ENCODE measurements at places on chromosomes 1 and 21.

GRCh38 chr1:101453844-101454243 lies 217.0 kb downstream of the S1PR1 start:
- DNase-seq, result no peak

GRCh38 chr1:151133018-151133806 lies 13.2 kb downstream of the SEMA6C start:
- DNase-seq, result no peak

DNA sequence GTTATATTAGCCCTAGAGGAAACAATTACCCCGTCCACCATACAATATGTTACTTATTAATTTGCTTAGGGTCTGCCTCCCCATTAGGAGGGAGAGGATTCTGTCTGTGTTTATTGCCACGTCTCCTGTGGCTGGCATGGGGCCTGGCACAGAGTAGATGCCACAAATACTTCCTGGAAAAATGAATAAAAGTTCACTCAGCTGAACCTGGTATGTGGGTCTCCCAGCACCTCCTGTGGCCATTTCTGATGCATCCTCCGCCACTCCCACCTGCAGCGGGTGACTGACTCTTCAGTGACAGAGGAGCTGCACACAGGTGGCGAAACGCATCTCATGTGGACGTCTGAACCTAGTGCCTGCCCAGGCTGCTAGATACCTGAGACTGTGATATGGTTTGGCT lies 112.7 kb downstream of the CLIC6 start:
- no peak for DNase-seq

GRCh38 chr1:9106286-9106685 lies 22.6 kb downstream of the GPR157 start:
- no peak for DNase-seq

GRCh38 chr1:173168941-173169340 lies 38.2 kb downstream of the TNFSF4 start:
- peak; percentile 23 for DNase-seq

DNA sequence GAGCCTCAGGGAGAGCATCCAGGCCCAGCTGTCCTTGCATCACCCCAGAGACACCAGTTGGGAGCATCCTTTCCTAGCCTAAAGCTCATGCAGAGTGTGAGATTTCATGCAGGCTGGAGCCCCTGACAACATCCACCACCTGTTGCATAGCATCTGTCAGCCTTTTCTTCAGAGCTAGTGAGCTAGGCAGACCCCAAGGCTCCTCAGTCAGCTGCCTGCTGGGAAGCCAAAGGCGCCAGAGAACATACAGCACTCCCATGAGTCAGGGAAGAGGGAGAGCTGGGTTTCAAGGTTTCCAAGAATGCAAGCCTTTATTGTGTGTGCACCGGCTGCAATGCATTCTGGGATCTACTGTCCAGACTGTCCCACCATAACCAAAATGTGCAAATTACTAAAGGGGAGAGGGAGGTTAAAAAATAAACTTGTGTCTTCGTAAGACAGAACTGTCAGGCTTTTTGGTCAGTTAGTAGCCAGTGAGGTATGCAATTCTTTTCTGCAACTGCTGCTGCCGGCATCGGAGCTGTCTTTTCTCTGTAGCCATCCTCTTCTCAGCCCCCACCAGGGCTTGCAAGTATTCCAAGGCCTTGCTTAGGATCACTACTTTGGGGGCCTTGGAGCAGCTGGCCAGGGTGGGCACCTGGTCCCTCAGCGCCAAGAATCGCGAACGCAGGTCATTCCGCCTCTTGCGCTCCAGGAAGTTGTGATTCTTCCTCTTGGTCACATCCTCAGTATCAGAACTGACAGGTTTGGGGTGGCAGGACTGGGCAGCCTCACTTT lies 4.6 kb downstream of the MYCL start:
- no peak for DNase-seq

GRCh38 chr1:62457955-62458354 lies 21.1 kb downstream of the USP1 start:
- no peak for DNase-seq

DNA sequence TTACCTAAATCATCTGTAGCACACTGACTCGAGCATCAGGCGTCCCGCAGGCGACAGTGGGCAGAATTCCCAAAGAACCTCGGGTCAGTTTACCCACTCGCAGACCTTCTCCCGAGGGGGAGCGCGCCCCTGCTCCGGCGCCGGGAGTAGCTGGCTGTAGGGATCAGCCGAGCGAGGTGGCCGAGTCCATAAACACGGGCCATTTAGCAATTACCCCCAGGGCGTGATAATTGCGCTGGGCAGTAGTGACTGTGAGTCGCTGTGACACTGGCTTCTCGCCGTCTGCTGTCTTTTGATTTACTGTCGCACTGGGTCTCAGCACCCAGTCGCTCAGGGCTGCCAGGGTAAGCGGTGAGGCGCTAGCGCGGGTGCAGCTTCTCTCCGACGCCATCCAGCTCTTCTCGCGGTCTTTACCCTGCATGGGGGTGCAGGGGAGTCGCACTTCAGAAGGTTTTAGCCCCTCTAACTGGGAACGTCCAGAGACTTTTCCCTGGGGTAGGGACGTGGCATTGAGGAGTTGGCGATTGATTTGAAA lies 16.2 kb downstream of the HLX start:
- no peak for DNase-seq

- no peak for DNase-seq
These were observed 2.1 kb upstream of the EFHD2 start for GRCh38 chr1:15407580-15407979.
